Endothelial cell of umbilical vein (primary cell): ENCODE measurements at places on chromosomes 6 and 20. TPM values are rescaled to one million over a fixed set of nuclear protein-coding genes. Genes with fewer than 3 reads are reported as not detected.

NNAT gene
- 2.3 and 10.7 TPM in 2 replicates for total RNA-seq

DCBLD1 gene
- total RNA-seq, result 44.3 and 55.8 TPM in 2 replicates

DSE gene
- total RNA-seq, result 25.0 and 31.3 TPM in 2 replicates

BTBD3 gene
- 29.3 and 30.1 TPM in 2 replicates for total RNA-seq

JPH2 gene
- total RNA-seq, result not detected in 2 replicates

PDE7B gene
- 21.3 and 25.1 TPM in 2 replicates for total RNA-seq

RNF5 gene
- total RNA-seq, result 48.0 and 49.2 TPM in 2 replicates

BEND6 gene
- total RNA-seq, result 0.35 and 0.66 TPM in 2 replicates

NMBR gene
- total RNA-seq, result not detected in 2 replicates

GRCh38 chr6:65113581-65113980 is 593.4 kb downstream of the EYS start:
- peak; percentile 72 for DNase-seq

- no peak for DNase-seq
Observed at GRCh38 chr6:56348578-56348977, 101.2 kb upstream of the COL21A1 start.

DNA sequence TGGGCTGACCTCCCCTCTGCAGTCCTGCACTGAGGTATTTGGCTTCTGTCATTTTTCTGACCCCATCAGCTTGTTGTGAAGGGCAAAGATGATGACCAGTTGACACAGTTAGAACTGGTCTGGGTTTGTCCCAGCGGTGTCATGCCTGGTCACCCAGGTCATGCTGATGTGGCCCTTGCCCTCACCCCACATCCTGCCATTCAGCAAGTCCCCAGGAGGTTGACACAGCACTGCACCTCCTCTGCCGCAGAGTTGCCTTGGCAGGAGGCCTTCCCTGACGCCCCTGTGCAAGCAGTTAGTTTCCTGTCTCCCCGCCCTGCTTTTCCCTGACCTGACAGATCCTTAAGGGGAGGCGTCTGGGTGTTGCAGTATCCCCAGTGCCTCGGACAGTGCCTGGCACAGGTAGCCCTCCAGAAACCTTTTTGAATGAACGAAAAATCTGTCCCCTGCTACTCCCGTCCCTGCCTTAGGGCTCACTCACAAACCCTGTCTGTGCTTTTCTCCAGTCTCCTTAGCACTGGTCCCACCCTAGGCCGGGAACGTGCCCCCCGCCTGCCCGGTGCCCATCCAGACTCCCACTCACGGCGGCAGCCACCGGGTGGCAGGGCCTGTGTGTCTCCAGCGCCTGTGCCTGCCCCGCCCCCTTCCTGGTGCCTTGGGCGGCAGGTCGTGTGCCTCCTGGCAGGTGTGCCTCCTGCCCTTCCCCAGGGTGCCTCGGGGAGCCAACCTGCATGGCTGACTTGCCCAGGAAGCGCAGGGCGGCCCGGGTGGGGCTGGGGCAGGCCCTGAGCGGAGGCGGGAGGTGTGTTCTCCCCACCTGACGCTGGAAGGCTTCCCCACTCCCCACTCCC is 146.3 kb upstream of the RNF24 start:
- DNase-seq, result no peak

DNA sequence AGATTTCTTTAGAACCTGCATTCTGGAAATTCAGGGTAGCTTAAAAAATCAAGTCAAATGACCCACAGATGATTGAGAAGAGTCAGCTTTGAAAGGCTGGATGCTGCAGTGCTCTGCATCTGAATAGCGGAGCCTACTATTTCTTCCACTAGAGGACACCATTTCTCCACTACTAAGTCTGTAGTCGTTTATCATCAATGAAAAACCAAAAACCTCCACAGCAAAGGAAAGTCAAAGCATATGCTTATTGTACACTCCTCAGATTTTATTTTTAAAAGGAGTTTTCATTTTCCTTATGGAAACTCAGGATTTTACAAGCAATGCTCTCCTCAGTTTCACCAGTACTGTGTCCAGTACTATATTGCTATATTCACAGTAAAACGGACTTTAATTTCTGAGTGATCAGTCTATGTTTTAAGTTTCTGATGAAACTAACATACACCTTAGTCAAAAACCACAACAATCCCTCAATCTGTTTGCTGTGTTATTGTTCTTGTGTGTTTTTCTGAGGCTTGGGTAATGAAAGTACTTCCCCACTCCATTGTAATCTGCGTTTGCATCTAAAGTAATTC is 50.5 kb upstream of the ENPP5 start:
- DNase-seq, result peak; percentile 43

DNA sequence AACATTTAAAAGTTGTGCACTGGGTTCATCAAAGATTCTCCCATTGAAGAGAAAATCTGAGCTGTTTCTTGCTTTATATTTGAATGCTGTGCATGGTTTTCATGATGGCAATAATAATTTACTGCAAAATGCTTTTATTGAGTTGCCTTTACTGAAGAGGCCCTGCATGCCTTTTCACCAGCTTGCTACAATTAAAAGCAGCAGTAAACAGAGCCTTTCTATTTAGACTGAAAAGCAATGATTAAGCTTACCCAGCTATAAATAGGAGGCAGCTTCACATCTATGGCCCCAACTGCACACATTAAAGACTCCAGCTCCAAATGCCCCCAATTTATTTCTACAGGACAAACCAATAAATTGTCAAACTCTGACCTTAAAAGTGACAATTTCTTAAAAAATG is 70.3 kb downstream of the ANKEF1 start:
- DNase-seq, result no peak

- DNase-seq, result no peak
Observed at GRCh38 chr20:58697201-58697866, 4.7 kb downstream of the NPEPL1 start.

DNA sequence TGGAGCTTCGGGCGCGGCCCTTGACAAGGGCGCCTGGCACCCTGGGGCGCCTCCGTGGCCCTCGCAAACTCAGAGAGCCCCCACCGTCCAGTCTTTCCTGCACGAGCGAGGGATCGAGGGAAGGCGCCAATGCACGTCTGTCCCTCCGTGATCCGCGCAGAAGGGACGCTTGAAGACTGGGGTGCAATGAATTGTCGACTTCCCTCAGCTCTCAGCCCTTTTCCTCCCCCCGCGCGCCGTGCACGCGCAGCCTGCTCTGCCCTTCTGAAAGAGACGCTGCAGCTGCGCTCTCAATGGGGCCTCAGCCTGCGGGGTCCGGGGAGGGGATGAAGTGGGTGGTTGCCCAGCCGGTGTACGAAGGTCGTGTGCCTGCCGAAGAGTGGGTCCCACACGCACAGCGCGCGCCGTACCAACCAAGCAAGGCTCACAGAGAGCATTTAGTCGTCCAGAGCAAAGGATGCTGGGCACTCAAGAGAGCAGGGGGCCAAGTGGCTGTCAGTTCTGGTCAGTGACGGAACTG is 5.5 kb upstream of the SOX4 start:
- peak; percentile 83 for DNase-seq

GRCh38 chr6:141437011-141437410 is 695.7 kb upstream of the GJE1 start:
- no peak for DNase-seq

DNA sequence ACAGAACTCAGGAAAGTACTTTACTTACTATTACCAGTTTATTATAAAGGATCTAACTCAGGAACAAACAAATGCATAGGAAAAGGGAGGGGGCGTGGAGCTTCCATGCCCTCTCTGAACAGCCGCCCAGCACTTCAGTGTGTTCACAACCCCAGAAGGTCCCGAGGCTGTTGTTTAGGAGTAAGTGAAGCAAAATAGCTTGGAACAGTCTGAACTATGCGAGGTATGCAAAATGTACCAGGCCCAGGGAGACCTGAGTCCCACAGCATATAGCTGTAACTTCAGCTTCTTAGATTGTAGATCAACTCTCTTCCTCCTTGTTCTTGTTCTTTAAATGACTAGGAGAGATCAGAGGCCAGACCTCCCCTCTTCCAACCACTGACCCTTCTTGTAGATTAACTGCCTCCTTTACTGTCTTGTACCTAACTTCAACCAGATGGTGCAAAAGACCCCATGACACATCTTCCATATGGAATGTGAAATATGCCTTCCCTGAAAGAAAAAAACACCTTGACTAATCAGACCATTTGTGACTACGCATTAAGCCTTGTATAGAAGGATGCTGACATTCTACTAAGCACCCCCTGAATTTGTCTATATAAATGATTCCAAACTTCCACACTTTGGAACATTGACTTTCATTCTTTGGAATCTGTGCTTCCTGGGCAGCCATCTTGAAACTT is 98.8 kb upstream of the SNX9 start:
- DNase-seq, result no peak

DNA sequence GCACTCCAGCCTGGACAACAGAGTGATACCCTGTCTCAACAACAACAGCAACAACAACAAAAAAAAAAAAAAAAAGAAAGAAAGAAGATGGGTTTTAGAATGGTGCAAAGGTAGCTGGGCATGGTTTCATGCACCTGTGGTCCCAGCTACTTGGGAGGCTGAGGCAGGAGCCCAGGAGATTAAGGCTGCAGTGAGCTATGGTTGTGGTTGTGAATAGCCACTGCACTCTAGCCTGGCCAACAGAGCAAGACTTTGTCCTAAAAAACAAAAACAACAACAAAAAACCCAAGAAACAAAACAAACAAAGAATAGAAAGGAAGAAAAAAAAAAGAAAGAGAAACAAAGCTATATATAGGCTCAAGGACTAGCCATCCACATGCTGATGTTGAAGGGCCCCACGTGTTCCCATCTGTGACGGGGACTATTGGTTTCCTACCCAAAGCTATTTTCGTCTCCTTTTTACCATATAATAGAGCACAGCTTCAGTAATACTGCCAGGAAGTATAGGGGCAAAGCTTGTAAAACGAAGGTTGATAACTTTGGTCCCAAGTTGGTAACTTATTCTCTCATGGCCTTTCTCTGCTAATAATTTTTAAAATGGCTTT is 7.9 kb upstream of the EEF1E1 start:
- no peak for DNase-seq

- no peak for DNase-seq
Observed at GRCh38 chr6:978937-979685, 286.2 kb upstream of the EXOC2 start.

DNA sequence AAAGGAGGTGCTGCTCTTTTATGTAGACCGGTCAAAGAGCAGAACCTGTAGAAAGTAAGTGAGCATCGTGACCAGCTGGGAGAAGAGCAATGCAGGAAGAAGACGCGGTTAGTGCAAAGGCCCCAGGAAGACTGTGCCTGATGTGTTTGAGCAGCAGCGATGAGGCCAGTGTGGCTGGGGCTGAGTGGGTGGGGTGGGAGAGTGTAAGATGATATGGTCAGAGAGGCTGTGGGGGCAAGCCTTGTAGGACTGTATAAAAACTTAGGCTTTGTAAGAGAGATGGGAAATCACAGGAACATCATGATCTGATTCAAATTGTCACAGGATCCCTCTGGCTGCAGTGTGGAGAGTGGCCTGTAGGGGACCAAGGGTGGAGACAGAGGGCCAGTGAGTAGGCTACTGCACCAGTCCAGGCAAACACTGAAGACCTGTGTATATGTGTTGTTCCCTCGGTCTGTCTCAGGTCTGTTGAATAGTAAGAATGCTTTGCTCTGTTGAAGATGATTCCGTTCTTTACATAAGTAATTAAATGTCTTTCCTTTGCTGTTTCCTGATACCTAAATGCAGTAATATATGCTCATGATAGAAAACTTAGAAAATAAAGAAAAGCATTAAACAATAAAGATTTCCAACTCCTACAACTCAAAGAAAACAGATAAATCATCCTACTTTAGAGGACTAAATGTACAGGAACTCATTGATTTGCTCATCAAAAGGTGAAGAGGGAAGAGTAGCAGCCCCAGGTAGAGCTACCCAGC is 23.6 kb upstream of the WFDC2 start:
- DNase-seq, result no peak

GRCh38 chr6:28900577-28901256 is 23.1 kb downstream of the TRIM27 start:
- DNase-seq, result no peak

DNA sequence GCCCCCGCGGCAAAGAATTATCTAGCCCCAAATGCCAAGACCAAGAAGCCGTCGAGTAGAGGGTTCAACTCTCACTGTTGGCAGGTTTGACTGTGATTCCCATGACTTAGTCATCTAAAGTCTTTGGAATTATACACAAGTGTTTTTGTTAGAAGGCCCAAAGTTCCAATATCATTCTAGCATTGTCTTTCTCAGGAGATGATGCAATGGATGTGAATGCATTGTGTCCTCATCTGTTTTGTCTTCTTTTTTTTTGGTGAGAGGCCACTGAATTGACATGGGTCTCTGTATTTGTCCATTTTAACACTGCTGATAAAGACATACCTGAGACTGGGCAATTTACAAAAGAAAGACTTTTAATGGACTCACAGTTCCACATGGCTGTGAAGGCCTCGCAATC is 290.5 kb upstream of the ZFP64 start:
- DNase-seq, result no peak

DNA sequence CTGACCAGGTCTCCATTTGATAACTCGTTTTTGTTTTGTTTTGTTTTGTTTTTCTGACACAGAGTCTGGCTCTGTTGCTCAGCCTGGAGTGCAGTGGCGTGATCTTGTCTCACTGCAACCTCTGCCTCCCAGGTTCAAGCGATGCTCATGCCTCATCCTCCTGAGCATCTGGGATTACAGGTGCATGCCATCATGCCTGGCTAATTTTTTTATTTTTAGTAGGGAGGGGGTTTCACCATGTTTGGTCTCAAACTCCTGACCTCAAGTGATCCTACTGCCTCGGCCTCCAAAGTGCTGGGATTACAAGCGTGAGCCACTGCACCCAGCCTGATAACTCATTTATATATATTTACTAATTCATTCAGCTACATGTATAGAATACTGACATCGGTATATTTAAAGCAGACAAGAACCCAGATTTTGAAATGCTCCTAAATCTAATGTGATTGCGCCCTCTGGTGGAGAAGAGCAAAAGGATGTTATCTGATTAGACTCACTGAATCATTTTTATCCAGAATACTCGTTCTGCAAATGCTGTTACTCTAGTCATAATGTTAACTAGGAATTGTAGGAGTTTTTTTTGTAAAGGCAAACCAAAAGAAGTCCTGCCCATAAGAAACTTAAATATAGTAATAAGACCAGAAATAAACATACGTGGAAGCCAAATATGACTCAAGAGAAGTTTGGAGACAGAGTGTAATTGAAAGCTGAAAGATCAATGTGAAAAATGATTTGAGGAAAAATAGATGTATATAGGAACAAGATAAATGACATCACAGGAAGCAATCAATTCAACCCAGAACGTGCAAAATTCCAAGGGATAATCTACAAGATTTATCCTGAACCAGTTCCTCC is 5.3 kb upstream of the COL12A1 start:
- peak; percentile 60 for DNase-seq

GRCh38 chr20:40462566-40462965 is 226.5 kb downstream of the MAFB start:
- DNase-seq, result no peak

- DNase-seq, result no peak
Observed at GRCh38 chr20:59217173-59217572, 53.6 kb downstream of the ZNF831 start.
